ENCODE measurements at places on chromosomes 12 and 14.

GRCh38 chr12:15706010-15706676 lies 83.0 kb downstream of the EPS8 start:
- DNase-seq: no peak

GRCh38 chr14:30209136-30209535 lies 281.5 kb upstream of the PRKD1 start:
- no peak for DNase-seq

DNA sequence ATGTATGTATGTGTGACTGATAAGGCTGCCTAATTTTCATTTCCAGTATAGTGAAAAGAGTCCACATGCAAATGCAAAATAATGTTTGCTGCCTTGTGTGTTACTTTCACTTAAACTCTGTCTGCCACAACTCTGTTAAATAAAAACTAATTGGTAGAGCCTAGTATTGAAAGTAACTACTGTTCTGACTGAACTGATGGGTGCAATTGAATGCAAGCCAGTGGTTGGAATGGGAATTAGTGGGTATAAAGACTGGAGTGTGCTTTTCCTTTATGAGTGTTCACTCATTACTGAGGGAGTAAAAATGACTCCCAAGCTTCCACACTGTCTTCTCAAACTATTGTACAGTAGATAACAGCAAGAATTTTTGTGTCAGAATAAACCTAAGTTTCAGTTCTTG lies 571.0 kb downstream of the TMTC2 start:
- no peak for DNase-seq

- DNase-seq: no peak
Observed at GRCh38 chr14:93989939-93990338, 7.2 kb upstream of the CCDC197 start.

DNA sequence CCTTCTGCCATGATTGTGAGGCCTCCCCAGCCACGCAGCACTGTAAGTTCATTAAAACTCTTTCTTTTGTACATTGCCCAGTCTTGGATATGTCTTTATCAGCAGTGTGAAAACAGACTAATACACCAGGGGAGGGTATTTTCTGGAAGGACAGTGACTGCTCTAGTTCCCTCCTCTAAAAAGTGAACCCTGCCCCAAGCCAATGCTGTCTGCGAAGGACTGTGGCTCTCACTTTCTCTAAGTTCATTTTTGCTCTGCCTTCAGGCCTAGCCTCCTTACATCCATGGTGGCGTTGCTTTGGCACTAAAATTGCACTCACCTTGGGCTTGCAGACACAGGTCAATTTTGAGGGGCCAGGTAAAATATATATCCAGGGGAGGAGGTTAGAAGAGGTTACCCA lies 323.0 kb downstream of the VRK1 start:
- DNase-seq: no peak

DNA sequence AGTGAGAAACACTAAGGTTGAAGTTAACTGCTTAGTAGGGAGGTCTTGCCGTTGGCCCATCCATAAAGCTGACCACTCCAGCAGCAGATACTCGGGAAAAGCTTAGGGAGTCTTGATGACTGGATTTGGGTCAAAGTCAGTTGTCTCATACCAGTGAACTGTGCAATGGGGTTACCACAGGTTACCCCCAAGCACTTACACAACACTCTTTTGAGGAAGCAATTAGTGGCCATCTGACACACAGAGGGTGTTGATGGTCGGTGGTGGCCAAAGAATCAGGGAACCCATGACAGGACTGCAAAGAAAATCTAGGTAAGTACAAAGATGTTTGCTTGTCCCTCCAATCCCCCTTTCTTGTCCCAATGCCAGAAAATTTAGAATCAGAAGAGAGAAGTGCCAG lies 410.2 kb downstream of the APAF1 start:
- DNase-seq: no peak

DNA sequence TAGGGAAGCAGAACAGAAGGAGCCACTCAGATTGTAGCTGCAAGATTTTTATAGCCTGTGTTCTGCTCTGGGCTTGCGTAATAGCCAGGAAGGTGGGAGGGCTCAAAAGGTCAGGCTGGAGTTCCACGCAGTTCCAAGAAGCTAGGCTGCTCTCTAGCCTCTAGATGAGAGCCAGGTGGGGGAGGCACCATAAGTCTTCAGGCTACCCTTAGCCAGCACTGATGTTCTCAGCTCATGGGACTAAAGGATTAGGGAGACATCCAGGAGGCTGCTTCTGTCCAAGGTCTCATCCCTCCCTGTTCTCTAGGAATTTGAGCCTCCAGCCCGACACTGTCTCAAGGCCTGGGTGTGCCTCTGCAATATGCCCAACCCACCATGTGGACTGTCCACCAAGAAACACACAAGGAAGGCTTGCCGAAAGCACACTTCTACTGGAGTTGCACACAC lies 1.7 kb downstream of the LMBR1L start:
- no peak for DNase-seq

DNA sequence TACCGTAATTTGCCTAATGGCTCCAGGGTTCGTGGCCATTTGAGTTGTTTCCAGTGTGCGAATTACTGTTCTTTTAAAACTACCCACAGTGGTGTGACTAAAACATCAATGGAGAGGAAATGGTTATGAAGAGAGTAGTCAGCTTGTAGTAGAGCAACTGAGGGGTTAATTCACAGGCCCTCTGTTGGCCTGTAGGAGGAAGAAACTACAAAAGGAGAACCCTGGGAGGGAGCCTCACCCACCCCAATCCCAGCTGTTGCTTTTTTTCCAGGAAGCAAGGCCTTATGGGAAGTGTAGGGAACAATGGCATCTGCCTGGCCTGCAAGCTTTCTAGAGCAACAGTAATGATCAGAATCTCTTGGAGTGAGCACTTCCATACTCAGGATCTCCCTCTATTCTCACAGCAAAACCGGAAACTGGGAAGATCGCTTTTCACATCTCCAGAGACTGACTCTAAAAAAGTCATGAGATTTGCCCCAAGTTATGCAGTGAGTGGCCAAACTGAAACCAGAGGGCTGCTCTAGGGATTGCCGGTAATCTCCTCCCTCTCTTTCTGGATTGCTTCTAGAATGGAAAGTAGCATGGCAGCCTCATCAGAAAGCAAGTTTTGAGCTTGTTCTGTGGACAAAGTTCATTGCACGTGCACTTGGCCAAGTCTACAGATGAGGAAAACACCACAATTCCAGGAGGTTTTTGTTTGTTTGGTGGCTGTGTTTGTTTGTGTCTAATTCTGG lies 125.3 kb upstream of the PWP1 start:
- DNase-seq: no peak

- no peak for DNase-seq
Observed at GRCh38 chr12:131087991-131088700, 134.4 kb downstream of the ADGRD1 start.

- DNase-seq: no peak
Observed at GRCh38 chr12:10331642-10332239, 24.1 kb downstream of the KLRD1 start.

DNA sequence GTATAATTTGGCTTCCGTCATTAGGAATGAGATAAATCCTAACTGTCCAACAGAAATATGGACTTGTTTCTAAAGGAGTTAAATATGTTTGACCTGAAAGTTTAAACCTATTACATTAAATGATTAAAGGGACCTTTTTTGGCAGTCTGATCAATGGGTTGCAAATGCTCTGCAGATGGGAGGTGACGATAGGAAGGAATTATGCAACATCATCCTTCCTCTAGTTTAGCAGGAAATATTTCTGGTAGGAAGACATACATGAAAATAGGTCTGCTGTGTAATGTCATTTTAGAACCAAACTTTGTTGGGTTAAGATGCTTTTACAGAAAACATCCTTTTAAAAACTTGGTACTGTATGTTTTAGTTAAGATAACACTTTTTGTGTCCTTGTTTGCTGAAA lies 2.6 kb downstream of the LRRC10 start:
- no peak for DNase-seq

DNA sequence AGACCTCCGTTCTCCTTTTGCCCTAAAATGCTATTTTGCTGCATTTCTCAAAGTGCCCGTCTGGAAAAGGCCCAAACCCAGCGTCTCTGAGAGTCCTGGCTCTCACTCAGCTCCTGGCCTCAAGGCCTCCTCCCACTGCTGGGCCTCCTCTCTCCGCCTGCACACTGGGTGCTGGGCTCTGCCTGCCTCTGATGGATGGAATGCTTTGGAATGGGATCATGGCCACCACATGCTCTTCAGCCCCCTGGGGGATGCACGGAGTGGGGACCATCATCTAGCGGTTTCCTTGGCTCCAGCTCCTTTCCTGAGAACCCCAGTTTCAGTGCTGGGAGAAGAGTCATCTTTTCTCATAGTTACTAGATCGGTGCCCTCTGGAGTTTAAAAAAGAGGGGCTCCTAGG lies 65.2 kb downstream of the KDM2B start:
- no peak for DNase-seq

GRCh38 chr12:54984658-54985376 lies at the start of gene TESPA1:
TSS of gene TESPA1 (minus strand) at chr12:54984762. CDS start at chr12:54974562, 10,200 bp downstream.
- no peak for DNase-seq

DNA sequence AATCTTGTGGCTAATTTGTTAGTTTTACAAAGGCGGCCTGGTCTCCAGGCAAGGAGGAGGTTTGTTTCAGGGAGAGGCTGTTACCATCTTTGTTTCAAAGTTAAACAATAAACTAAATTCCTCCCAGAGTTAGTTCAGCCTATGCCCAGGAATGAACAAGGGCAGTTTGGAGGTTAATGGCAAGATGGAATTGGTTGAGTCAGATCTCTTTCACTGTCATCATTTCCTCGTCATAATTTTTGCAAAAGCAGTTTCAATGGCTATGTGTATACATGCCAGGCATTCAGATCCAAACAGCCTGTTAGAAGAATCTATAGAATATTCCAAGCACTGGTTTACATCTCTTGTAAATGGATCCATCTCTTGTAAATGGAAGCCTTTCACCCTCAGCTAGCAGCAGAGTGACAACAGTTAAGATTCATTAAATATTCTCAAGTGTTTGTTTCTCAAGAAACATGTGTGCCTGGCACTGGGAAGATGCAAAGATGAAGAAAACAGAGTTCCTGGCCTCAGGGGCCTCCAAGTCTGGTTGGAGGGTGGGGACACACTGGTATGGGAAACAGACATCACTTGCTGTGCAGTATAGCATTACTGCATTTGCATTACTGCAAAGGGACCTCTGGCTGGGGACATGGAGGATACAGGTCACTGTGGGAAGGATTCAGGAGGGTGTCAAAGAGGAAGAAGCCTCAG lies 65.8 kb downstream of the RIN3 start:
- no peak for DNase-seq

DNA sequence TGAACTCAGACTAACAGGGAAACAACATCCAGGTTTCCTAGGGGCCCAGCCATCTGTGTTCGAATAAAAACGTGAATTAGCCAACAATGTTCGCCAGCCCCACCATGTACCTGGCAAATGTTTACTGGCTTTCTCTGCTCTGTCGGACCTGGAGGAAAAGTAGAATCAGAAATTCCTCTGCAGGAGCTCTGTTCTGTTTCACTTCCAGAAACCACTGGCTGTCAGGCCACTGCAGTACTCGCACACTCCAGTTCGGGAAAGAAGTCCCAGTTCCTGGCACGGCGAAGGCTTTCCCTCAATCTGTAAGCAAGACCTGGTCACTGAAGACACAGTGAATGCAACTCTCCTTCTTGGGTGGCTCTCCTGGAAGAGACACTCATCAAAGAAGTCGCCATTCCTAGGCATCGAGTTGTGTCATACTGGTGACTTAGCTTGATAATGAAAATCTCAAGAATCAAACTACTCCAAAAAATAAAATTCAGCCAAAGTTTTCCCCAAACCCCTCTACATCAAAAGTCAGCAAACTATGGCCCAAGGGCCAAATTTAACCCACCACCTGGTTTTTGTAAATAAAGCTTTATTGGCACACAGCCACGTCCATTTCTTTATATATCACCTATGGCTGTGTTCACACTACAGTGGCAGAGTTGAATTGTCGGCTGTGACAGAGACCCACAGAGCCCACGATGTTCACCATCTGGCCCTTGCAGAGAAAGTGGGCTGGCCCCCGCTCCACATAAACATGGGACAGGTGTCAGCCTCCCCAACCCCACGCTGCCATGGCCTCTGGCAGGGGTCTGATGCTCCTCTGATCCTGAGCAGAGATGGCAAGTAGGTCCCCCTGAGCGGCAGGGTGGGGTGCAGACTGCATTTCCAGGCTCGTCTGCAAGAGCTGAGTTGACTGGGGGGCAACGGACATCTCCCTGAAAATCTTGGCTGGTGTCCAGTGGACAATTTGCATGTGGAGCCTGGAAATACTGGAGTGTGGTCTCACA lies 189.2 kb upstream of the DIO3 start:
- DNase-seq: no peak

- DNase-seq: no peak
Observed at GRCh38 chr14:49970474-49971147, 77.7 kb downstream of the ARF6 start.

GRCh38 chr12:90303771-90304170 lies 595.1 kb upstream of the ATP2B1 start:
- DNase-seq: no peak

GRCh38 chr12:131990066-131990979 lies 40.6 kb downstream of the EP400 start:
- DNase-seq: no peak

- DNase-seq: no peak
Observed at GRCh38 chr14:60171690-60172089, 6.5 kb upstream of the DHRS7 start.

GRCh38 chr14:39426605-39427004 lies 5.6 kb downstream of the FBXO33 start:
- no peak for DNase-seq

- no peak for DNase-seq
Observed at GRCh38 chr12:102437511-102437910, 42.9 kb downstream of the IGF1 start.

GRCh38 chr12:27550653-27550975 lies 26.6 kb downstream of the PPFIBP1 start:
- no peak for DNase-seq

DNA sequence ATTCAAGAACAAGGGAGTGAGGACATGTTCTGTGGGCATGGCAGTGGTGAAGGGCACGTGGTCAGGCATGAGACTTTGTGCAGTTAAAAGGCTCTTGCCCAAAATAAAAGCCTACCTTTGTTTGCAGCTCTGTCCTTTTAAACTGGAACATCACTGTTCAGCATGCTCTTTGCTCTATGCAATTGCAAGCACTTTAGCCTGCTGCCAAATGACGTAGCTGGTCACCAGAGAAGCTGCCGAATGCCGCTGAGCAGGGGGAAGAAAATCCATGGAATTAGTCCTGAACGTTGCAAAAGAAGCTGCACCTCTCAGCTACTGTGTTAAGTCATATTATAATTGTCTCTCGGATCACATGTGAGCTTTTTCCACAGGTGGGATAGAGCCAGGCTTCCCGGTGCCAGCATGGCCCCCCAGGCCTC lies 176.3 kb upstream of the DIO2 start:
- peak; percentile 32 for DNase-seq

GRCh38 chr12:104219908-104220404 lies 4.4 kb downstream of the TXNRD1 start:
- DNase-seq: no peak

Data from anterior cingulate cortex (tissue), 58 donors.